ENCODE measurements at places on chromosomes 7 and 10. TPM values are rescaled to one million over a fixed set of nuclear protein-coding genes. Genes with fewer than 3 reads are reported as not detected.

DNA sequence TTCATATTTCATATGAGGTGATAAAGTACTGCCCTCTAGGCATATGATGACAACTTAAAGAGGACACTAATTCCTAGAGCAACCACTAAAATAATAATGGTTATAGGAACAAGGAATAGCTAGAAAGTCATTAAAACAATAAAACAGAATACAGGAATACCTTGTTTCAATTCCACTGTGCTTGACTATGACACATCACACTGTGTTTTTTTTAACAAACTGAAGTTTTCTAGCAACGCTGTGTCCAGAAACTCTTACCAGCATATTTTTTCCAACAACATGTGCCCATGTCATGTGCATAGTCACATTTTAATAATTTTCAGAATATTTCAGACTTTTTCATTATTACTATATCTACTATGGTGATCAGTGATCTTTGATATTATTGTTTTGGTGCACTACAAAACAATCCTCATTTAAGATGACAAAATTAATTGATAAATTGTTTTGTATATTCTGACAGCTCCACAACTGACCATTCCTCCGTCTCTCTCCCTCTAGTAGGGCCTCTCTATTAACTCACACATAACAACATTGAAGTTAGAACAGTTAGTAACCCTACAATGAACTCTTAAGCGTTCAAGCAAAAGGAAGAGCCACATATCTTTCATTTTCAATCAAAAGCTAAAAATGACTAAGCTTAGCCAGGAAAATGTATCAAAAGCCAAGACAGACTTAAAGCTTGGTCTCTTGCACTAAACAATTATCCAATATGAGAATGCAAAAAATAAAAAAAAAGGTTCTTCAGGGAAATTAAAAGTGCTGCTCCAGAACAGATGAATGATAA, 85.8 kb downstream of the SNX13 start:
- no peak for DNase-seq

DNA sequence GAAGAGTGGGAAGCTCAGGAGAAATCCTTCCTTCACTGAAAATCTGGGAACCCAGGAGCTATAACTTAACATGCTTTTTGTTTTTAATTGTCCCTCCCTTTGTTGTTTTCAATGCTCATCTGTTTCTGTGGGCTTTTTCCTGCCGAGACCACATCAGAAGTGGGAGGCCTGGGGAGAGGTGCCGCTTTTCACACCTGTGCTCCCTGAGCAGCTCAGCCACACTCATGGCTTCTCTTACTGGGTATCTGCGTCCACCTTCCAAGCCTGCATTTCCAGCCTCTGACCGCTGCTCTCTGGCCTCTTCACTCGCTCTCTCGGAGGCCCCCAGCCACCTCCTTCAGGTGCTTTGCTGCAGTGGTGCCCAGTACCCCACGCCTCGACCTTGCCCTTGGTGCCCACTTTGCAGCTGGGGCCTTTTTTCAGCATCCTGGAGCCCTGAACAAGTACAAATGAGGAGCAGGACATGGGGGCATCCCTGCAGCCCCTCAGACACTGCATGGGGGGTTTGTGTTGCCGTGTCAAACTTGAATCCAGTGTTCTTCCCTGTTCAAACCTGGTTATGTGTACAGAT, 9.9 kb downstream of the C7orf57 start:
- no peak for DNase-seq

DNA sequence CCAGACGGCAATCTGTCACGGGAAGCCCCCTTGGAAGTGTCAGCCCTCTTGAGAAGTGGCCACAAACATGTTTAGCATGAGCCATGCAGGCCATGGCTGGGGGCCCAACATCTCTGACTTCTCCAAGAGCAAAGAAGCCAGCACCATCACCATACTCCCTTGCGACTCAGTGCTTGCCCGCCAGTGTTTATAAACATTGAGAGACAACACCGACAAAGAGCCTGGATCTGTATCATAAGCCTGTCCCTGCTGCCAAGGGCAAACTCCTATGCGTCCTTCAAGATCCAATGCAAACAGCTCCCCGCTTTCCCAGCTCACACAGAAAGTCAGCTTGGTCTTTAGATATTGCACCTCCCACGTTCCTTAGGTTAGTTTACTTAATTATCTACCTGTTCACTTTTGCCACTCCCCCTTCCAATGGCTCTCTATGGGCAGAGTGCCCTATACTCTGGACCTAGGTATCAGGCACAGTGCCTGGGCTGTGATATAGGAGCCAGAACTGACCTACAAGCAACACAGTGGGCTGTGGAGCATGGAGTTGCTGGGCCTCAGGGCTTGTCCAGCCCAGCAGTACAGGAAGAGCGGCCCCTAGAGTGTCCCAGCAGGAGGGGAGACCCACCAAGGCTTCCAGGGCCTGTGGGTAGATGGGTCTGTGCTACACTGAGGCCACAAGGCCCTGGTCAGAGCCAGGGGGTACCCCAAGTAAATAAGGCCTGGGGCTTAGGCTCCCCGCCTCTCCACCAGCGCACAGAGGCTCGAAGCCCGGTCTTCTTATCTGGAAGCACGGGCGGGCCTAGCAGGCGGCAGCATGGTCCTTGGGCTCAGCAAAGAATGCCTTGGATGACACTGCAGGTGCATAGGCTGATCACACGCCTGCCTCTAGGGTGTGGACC, 37.7 kb downstream of the CAMK2B start:
- DNase-seq = no peak

DNA sequence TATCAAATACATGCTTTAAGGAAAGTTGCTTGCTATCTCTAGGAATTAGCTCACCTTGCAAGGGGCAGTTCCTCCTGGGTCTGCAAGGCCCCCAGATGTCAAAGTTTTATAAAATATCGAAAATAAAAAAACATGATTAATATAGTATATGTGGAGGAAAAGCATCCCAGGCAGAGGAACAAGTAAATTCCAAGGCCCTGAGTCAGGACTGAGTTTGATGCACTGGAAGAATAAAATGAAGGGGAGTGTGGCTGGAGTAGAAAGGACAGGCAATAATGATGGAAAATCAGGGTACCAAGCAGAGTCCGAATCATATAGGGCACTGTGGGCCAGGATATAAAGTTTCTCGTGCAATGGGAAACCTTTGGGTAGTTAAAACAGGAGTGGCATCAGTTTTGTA, 112.4 kb upstream of the EEPD1 start:
- DNase-seq = no peak

- no peak for DNase-seq
These were observed 49.5 kb downstream of the PRR15 start for GRCh38 chr7:29613100-29613499.

DNA sequence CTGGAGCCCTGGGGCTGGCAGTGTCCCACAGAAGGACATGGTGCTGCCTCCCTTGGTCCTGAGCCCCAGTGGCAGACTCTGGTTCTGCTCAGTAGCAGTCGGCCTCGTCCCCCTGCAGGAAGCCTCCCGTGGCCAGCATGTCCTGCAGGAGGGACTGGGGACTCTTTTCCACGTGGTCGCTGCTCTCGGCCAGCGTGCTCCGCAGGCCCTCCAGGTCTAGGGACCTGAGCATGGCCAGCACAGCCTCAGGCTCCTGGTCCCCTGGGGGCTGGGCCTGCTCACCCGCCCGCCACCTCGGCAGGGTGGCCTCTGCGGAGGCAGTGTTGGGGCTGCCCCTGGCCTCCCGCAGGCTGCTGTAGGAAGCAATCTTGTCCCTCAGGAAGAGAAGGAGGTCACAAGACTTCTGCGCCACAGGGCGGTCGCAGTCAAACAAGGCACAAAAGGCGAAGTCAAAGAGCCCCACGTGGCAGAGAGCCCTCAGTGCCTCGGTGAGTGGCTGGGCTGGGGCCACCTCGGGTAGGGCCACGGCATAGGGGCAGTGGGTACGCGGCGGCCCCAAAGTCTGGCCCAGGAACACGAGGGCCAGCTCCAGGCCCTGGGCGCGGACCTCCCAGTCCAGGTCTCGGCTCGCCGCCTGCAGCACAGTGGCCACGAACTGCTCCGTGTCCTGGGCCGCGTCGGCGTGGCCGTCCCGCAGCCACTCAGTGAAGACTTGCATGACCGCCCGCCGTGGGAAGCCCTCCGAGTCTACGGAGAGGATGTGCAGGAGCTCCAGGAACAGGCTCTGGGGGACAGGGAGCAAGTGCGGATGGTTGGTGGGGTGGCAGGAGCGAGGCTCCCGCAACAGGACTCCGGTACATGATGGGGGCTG, 17.1 kb downstream of the BRAT1 start:
- no peak for DNase-seq

- DNase-seq = no peak
These were observed 107.9 kb upstream of the FEZF1 start for GRCh38 chr7:122412441-122412840.

DNA sequence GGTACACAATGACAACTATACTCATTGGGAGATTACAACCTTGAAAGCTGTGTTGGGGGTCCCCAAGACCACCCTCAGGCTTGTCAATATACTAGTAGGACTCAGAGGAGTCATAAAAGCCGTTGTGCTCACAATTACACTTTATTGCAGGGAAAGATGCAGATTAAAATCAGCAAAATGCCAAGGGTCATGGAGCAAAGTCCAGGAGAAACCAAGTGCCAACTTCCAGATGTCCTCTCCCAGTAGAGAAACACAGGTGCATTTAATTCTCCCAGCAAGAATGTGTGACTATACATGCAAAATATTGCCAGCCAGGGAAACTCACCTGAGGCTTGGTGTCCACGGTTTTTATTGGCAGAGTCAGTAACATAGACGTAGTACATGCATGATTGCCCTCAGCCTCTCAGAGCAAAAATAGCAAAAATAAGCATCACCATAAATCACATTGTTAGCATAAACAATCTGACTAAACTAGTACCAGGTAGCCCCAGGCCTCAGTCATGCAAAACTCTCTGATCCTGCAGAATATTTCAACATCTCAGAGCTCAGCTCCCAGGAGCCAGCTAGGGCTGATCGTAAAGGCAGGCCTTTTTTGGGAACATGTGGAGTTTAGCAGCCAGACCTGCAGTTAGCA, 50.7 kb downstream of the VIM start:
- DNase-seq = no peak

DNA sequence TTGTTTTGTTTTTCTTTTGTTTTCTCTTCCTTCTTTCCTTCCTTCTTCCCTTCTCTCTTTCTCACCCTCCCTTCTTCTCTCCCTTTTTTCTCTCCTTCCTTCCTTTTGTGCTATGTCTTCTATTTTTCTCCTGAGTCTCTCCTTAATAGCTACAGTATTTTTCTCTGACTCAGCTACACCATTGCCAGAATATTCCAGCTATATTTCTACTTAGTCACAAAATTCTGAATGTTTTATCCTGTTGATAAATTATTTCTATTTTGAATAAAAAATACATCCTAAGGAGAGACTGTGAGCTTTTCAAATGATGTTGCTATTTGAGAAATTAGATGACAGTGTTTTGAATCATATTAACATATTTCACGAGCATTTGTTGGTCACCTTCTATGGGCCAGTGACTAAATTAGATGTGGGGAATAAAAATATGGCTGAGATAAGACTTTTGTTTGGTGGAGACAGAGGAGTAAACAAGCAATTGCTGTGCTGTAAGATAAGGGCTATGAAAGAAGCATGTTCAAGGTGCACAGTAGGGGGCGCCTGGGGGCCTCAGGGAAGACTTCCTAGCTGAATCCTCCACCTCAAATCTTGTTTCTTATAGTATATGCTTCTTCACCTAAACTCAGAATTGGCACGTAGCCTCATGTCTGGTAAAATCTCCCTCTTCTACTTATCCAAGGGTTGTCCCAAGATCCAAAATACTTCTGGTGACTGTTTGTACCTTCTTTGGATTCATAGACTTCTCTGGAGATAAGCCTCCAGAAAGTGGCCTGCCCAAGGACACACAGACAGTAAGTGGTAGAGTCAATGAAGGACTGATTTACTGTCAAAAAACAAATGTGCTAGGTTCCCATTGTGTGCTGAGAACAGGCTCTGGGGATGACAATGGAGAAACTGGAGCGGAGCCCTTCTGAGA, 115.5 kb upstream of the CREB5 start:
- DNase-seq = no peak

- DNase-seq = peak; percentile 66
These were observed 82.6 kb downstream of the DNMBP start for GRCh38 chr10:99926925-99927720.

DNA sequence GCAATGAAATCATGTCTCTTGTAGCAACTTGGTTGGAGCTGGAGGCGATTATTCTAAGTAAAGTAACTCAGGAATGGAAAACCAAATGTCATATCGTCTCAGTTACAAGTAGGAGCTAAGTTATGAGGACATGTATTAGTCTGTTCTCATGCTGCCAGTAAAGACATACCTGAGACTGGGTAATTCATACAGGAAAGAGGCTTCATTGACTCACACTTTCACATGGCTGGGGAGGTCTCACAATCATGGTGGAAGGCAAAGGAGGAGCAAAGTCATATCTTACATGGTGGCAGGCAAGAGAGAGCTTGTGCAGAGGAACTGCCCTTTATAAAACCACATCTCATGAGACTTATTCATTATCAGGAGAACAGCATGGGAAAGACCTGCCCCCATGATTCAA, 370.1 kb upstream of the PRKCQ start:
- no peak for DNase-seq

DNA sequence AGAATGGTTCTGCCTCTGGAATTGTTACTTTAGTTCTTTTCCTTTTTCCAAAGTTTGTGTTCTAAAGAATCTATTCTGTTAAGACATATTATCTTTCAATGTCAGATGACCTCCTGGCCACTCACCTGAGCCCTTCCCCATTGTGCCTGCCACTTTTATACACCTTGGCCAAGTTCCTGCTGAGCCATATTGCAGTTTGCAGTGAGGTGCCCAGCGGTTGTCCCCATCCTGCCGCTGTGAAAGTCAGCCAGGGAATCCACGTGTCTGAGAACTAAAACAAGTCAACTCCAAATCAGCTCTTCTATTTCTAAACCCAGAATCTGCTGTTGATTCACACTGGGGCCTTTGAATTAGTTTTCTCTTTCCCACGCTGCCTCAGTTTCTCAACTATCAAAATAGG, 641.1 kb downstream of the SUGCT start:
- no peak for DNase-seq

- no peak for DNase-seq
These were observed 281.0 kb downstream of the RPS24 start for GRCh38 chr10:78314651-78315050.

DNA sequence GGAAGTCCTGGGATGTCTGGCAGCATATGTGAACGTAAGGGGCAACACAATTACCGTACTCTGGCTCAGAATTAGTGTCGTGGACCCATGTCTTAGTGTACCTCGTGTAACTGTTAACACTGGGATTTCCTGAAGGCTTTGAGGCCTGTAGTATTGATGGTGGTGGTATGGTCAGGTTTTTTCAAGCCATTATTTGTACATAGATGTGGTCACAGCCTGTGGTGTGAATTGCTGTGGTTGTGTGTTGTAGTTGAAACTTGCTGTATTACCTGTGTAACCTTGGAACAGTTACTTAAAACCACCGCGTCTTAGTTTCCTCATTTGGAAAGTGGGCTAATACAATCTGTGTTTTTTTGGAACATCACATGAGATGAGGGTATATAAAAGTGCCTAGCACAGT, 5.3 kb downstream of the EXOC4 start:
- DNase-seq = no peak

ELN gene
- not detected for total RNA-seq

EBLN1 gene
- total RNA-seq = not detected

DGKI gene
- total RNA-seq = 0.41 TPM

HTRA1 gene
- 14.9 TPM for total RNA-seq

HMX2 gene
- total RNA-seq = not detected

SLC26A5 gene
- total RNA-seq = not detected

ATP6V0E2 gene
- 40.7 TPM for total RNA-seq

FAM185A gene
- 9.2 TPM for total RNA-seq

FKBP9 gene
- 160 TPM for total RNA-seq

EGR2 gene
- 0.53 TPM for total RNA-seq
